ENCODE measurements at places on chromosomes 6 and 20.
A peak's percentile ranks its signal among the peaks of the same experiment; 100 is the strongest.

GRCh38 chr6:165059032-165059431, 250.4 kb downstream of the C6orf118 start:
- DNase-seq: no peak

DNA sequence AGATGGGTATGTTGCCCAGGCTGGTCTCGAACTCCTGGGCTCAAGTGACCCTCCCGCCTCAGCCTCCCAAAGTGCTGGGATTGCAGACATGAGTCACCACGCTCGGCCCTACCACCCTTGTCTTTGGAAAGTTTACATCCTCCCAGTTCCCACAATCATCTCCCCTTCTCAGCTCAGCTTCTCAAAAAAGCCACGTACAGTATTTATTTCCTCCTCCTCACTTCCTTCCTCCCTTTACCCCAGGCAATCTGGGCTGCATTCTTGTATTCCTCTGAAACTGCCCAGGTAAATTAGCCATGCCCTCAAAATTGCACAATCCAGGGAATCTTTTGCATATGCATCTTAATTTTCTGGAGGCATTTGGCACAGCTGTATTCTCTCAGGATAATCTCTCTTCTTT, 7.4 kb upstream of the SLC23A2 start:
- DNase-seq: no peak

GRCh38 chr6:72748759-72749158, 126.9 kb downstream of the KCNQ5 start:
- DNase-seq: no peak

GRCh38 chr6:144528743-144529425, 243.7 kb downstream of the UTRN start:
- DNase-seq: no peak

- DNase-seq: no peak
These were observed 62.3 kb downstream of the MRPL14 start for GRCh38 chr6:44064948-44065272.

DNA sequence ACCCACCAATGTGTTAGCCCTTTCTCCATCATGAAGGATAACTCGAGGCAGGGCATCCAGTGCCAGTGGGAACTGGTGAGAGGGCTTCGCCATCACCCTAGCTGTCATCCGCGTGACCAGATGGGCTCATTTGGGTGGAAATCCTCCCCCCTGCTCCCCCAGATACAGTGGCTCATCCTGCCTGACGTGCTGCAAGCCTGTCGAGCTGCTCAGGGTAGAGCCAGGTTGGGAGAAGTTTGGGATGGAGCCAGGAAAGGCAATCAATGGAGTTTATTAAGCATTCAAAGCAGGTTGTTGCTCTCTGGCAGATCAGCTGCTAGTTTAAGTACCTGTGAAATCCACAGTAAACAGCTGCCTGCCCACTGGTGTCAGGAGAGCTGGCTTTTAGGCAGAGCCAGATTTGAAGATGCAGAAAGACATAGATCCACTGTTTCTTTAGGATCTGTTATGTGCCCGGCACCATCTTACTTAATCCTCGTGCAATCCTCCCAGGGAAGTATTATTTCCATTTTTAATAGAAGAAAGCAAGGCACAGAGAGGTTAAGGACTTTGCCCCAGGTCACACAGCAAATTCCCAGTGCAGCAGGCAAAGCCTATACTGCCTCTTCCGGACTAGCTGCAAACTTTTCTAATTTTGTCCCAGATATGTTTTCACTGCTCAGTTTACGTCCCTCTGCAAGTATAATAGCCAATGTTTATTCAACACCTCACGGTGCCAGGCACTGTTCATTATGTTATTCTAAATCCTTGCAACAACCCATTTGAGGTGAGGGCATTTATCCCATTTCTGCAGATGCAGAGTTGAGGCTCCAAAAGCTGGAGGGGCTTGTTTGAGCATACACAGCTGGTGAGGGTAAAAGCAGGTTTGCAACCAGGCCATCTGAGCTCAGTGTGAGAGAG, 54.1 kb upstream of the KCNG1 start:
- DNase-seq: no peak

GRCh38 chr6:132812756-132813172, 1.6 kb upstream of the RPS12 start:
- DNase-seq: no peak

DNA sequence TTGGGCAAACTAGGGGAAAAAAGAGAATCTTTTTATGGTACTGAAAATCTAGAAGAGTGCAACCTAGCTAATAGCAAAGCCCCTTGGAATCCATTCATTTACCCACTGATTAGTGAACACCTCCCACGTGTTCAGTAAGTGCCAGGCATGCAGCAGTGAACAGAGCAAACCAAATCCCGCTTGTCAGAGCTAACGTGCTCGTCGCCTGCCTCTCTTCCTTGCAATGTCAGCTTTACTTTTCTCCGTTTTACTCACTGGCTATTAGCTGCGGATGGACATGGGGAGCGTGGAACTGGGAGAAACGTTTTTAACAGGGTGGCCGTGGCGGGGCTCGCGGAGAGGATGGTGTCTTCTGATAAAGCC, 120.4 kb downstream of the SYNDIG1 start:
- no peak for DNase-seq

GRCh38 chr6:20202699-20203302, 9.5 kb downstream of the MBOAT1 start:
- DNase-seq: no peak

DNA sequence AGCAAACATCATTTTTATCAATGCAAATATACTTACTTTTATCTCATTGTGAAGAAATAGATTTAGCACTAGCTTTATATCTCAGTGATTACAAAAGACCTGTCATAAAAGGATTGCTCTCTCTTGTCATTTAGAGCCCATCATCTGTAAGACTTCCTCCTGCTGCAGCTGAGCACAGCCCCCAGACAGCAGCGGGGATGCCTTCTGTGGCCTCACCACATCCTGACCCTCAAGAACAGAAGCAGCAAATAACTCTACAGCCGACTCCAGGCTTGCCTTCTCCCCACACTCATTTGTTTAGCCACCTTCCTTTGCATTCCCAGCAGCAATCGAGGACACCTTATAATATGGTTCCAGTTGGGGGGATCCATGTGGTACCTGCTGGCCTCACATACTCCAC, 127.0 kb upstream of the EDN1 start:
- DNase-seq: peak; percentile 28

- no peak for DNase-seq
These were observed 160.7 kb upstream of the KCNQ5 start for GRCh38 chr6:72461144-72461543.

GRCh38 chr6:134082191-134082590, 29.8 kb upstream of the SLC2A12 start:
- DNase-seq: no peak

GRCh38 chr6:34391473-34391785, 1.0 kb downstream of the NUDT3 start:
- no peak for DNase-seq

DNA sequence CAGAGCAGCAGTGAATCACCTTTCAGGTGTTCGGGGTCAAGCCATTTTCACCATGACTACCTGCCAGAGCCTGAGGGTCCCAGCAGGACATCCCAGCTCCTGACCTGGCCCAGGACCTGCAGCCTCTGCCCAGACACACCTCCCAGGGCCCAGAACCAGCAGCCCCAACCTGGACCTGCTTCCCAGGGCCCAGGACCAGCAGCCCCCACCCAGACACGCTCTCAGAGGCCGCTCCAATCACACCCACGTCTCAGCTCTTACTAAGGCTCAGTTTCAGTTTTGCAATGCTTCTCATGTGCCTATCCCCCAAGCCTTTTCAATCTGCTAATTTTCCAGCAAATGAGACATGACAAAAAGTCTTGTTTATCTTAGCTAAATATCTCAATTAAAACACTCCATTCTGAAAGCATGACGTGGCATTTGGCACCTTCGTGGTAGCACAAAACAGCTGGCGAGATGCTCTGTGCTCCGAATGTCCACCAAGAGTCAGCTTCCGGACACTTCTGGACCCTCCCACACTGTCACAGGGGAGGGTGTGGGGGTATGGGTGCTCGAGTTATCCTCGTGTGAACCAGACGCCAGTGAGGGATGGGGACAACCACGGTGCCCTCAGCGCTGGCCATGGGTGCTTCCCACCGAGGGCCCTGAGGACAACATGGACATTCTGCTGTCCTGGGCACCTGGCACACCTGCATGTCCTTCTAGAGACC, 253.2 kb downstream of the DLL1 start:
- DNase-seq: no peak

GRCh38 chr6:85892346-85892745, 249.7 kb upstream of the SYNCRIP start:
- no peak for DNase-seq

DNA sequence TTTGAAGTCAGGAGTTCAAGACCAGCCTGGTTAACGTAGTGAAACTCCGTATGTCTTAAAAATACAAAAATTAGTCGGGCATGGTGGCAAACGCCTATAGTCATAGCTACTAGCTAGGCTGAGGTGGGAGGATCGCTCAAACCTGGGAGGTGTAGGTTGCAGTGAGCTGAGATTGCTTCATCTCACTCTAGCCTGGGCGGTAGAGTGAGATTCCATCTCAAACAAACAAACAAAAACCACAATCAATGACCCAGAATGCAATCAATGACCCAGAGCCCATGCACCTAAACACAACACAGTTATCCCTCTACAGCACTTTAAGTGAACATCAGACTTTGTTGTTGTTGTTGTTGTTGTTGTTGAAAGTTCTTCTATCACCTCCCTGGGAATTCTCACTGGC, 77.9 kb downstream of the MYB start:
- no peak for DNase-seq

- DNase-seq: no peak
These were observed 168.0 kb upstream of the NOX3 start for GRCh38 chr6:155623450-155624178.

- DNase-seq: no peak
These were observed 135.5 kb upstream of the PLCB4 start for GRCh38 chr20:8933381-8933807.

DNA sequence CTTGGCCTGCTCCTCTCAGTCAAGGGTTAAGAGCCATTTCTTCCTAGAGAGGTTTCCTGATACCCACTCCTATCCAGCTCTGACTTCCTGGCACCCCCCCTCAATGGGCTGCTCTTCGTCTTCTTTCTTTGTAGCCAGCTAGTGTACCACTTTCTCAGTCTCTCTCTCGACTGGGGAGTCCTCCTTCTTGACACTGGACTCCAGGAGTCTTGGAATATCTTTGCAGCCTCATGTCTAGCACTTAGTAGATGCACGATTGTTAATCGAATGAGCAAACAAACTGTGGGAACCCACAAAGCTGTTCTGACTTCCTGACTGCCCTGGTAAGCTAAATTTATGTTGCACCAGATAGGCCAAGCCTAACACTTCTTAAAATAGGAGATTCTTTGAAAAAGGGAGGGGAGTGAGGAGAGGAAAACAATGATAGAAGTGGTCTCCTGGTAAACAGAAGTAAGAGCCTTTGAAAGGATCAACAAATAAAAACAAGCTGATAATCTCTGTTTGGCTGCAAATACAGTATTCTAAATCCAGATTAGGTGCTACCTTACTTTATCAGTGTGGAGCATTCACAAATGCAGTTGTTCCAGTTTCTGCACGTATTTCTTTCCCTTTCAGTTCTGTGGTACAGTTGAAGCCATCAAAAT, 160.1 kb upstream of the CITED2 start:
- no peak for DNase-seq

DNA sequence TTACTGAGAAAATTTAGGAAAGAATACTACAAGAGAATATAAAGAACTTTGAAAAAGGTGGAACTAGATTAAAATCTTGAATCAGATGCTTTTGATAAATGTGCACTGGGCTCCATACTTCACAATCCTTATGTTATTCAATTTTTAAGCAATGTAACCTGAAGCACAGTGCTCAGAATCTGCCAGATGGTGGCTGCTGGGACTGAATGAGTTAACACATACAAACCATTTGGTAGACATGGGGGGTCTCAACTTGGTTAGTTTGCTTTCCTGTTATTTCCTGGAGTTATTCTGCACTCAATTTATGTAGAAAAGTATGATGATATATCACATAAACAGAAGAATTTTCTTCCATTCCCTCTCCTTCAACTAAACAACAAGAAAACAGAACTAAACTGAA, 326.5 kb downstream of the RNGTT start:
- no peak for DNase-seq

DNA sequence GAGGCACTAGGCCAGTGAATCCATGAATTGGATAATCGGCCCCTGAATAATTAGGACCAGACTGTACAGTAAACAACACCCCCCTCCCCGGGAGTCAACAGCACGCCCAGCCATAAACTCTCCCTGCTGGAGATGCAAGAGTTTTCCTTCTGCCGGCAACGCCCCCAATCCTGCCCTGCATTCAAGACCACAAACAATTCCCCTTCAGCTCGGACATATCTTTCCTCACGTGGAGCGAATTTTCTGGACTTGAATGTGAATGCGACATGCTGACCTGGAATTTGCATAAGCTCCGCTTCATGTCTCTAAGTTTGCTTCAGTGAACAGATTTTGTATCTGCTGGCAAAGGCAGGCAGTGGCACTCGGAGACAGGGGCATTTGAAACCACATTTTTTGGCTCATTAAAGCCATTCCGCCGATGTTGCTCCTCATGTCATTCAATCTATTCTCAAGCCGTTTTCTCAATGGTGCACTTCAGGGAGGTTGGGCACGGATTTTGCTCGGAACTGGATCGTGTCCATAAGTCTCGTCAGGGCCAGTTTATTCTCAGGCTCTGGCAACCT, 38.0 kb upstream of the GMPR start:
- no peak for DNase-seq

- no peak for DNase-seq
These were observed 64.0 kb upstream of the TXNDC5 start for GRCh38 chr6:7974565-7974937.

DNA sequence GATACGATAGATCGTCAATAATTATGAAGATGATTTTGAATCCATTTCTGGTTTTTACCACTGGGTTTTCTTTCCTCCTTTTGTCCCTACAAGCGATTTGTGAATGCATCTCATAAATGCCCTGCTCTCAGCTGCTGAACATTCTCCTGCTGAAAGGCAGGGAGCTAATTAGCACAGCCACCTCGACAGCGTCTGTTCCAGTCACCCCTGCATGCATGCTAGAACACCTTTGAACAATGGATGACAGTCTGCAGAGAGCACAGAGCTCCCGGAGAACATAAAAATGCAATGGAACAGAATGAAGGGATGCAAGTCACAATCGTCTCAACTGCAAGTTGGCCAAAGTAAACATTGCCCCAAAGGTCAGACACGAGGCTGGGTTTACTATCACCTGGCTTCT, 105.8 kb downstream of the SLC35B3 start:
- no peak for DNase-seq

Data from SIG-M5 (cell line).